COLO829 (cell line): ENCODE measurements at places on chromosomes 2 and 18.

- no peak for DNase-seq
Observed at GRCh38 chr2:117674172-117674571, 140.3 kb upstream of the DDX18 start.

DNA sequence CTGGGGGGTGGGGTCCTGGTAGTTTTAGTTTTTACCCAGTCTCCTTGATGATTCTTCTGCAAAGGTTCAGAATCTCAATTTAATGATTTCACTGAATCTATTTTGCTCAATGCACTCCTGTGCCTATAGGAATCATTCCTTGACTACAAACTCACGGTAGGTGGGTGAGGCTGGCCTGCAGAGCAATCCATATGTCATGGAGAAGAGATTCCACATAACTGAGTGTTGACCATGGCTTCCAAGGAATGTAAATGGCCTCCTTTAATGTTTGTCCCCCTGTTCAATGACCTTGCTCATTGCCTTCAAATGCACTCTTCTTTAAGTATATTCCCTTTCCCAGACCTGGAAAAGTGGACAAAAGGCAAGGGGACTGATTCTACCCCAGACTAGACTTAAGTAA is 12.5 kb downstream of the FAP start:
- DNase-seq = no peak

- no peak for DNase-seq
Observed at GRCh38 chr18:44742718-44743311, 62.1 kb downstream of the SETBP1 start.

GRCh38 chr2:37612382-37612781 is 59.1 kb downstream of the CDC42EP3 start:
- DNase-seq = no peak

DNA sequence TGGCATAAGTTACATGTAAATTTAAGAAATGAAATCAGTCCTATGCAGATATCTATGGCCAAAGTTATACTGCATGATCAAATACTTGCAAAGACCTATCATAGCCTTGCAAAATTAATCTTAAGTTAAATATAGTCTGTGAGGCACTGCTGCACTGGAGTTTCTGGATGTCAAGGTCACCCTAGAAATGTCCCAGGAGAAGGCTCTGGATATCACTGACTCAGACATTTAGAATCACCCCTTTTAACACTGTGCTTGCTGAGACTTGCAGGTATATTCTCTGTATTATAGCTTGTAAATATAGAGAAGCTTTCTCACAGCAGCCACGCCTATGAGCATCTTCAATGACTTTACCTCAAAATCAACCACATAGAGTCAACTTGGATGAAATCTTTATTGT is 51.5 kb downstream of the ETAA1 start:
- no peak for DNase-seq

DNA sequence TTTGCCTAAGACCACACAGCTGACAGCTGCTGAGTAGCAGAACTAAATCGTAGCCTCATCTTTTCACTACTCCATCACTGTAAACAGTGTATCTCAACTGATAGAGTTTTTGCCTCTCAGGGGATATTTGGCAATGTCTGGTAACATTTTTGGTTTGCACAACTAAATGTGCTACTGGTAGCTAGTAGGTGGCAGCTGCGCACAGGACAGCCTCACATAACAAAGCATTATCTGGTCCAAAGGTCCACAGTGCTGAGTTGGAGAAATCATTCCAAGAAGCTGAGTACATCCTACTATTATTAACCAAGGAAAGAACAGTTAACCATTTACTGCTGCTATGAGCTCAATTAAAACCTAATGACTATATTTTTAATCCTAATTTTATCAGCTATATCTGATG is 6.1 kb upstream of the CCDC102B start:
- no peak for DNase-seq

- no peak for DNase-seq
Observed at GRCh38 chr2:20766798-20767644, 55.9 kb downstream of the LDAH start.

GRCh38 chr18:6950641-6951040 is 167.0 kb downstream of the LAMA1 start:
- DNase-seq = no peak

DNA sequence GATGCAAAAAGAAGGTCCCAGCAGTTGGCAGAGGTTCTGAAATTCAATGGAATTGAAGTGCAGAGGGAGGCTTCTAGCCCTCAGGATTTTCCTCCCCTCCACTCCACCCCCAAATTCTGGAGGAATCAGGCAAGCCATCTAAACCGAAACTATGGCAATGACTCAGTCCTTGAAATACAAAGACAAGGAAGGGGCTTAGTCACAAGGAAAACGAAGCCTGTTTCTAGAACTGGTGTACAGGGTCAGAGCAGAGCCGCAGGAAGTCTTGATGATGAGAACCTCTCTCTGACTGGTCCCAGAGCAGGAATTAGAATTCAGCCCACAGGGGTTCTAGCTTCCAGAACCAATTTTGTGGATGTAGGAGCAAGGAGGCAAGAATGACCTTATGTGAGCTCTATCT is 111.7 kb upstream of the SCN1A start:
- no peak for DNase-seq

DNA sequence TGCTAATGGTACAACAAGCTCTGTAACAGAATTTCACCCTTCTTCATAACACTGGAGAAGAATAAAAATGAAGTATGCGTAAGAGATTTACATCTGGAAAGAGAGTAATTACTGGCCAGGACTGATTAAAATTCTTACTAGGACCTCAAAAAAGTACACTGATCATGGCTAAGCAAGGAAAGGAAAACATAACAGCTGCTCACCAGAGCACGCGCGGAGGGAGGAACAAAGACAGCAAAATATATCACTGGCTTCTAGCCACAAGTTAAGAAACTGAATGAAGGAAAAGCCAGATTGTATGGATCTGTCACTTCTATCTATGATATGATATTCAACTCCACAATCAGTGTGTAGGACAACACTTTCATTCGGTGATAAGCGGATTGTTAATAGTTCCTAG is 15.6 kb upstream of the CYTIP start:
- DNase-seq = no peak

DNA sequence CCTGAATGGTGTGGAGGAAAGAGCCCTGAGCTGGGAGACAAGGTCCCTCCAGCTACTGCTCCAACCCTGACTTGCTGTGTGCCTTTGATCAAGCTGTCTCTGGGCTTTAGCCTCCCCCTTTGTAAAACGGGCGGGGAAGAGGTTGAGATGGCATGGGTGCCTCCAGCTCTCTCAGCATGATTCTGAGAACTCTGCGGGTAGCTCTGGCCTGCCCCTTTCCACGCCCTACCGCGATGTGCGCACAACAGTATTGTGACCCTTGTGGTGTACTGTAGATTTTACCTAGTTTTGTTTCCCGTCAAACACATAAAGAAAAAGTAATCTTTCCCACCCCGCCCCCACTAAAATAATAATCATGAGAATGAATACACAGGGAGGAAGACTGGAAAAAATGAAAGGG is 5.3 kb downstream of the CD8A start:
- DNase-seq = no peak

- DNase-seq = no peak
Observed at GRCh38 chr18:73462092-73462491, 594.3 kb upstream of the NETO1 start.

- DNase-seq = no peak
Observed at GRCh38 chr2:119546447-119546767, 2.2 kb downstream of the CFAP221 start.

- no peak for DNase-seq
Observed at GRCh38 chr2:24337890-24338289, 22.4 kb downstream of the ITSN2 start.

- DNase-seq = no peak
Observed at GRCh38 chr18:25825056-25825455, 265.4 kb downstream of the SS18 start.

DNA sequence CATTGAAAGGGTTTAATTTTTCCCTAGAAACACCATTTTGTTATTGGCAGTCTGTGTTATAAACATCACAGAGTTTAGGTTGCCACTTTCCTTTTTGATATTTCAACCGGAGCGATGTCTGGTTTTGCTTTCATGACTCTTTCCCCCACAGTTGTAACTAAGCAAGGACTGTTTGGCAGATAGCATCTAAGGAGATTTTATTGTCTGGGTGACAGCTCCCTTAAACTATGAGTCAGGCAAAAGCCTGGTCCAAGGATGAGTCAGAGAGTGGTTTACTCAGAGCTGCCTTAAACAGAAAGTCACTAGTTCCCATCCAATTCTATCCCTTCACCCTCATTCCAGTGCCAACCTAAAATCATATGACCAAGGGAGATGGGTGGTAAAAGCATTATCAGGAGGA is 341.6 kb upstream of the VWC2L start:
- peak; percentile 74 for DNase-seq

DNA sequence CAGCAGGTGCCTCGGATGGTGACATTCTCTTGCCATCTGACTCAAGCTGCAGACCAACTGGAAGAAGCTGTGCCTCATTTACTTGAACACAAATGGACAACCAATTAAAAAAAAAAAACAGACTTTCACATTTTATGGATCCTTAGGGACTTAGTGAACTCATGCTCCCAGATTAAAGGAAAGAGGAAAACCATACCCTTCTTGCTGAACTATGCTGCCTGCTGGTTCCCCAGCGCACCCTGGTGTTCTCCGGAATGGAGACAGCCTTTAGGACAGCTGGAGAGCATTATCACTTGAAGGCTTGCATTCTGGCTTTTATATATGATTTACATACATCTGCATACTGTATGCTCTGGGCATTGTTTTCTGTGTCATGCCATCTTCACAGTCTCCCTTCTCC is 370.7 kb downstream of the SLC4A3 start:
- DNase-seq = peak; percentile 51

GRCh38 chr18:73987247-73987980 is 160.2 kb downstream of the FBXO15 start:
- DNase-seq = no peak

DNA sequence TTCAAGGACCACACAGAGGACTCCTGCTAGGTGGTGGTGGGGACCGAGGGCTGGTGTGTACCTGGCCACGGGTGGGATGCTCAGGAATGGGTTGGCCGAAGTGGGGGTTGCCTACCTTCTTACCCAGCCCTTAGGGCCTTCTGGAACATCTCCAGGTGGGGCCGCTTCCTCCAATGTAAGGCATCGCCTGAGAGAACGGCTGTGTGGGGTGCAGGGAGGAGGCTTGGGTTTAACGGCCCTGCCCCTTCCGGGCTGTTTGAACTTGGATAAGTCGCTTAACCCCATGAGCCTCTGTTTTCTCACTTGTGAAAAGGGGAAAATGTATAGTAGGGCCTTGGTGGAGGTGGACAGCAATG is 35.0 kb downstream of the EMILIN2 start:
- no peak for DNase-seq

- no peak for DNase-seq
Observed at GRCh38 chr2:51120754-51121280, 88.9 kb upstream of the NRXN1 start.

DNA sequence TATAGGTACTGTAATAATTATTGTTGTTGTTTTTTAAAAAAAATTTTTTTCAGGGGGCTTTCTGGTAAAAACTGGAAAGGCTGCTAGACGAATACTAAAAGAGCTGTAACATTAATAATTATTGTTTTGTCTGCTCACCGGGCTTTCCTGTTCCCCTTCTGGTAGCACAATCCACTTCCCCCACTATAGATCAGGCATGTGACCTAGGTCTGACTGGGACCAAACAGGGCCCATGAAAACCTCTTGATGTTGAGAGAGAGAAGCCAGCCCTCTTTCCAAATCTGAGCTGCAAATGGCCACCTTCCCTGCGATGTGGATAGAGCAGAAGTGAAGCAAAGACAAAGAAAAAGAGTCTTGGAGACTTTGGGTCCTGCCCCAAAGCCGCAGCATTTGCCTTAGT is 23.4 kb downstream of the SH2D6 start:
- no peak for DNase-seq

DNA sequence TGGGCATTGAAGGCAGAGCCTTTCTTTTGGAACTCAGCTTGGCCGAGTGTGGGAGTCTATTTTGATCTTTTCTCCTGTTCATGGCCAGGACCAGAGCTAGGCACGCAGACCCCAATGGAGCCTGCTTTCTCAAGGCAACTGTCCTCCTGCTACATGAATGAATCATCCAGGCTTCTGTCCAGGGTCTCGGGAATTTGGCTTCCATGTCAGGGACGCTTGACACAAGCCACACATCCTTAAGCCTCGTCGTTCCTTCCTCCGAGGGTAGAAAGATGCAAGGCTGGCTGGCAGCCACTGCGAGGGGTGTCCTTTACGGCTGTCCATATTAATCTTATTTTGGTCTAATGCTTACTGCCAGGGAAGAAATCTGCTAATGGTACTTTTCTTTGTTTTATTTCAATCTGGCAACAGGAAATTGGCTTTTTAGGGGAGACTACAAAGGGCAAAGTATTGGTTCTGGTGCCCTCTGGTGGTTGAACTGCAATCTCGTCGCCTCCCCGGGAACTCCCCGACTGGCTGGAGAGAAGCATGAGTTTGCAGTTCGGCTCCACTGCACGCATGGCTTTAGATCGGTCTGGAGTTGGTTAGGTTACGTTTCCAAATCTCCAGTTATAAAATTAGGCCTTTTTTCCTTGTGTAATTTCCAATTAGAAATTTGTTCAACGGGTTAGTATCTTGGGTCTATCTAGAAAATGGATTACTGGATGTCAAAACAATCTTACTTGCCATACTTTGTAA is 135.2 kb downstream of the ALPK2 start:
- peak; percentile 71 for DNase-seq

GRCh38 chr2:138948070-138948539 is 167.9 kb upstream of the NXPH2 start:
- peak; percentile 48 for DNase-seq

- no peak for DNase-seq
Observed at GRCh38 chr2:134183679-134184078, 70.2 kb upstream of the MGAT5 start.

DNA sequence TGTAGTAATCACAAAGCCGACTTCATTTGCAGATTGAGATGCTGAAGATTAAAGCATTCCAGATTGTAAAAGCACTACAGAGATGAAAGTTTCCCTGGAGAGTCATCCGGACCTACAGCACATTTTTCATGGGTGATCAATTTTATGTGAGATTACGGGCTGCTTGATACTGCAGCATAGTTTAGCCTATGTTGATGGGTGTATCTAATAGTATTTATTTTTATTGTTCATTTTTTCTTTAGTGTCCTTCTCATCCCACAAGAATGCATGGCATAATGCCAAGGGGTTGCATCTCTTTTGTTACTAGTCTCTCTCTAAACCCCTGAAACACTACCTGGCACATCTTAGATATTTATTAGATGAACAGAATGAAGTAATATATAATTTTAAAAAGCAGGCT is 240.4 kb downstream of the MBD2 start:
- no peak for DNase-seq

- DNase-seq = no peak
Observed at GRCh38 chr2:190599073-190599472, 49.8 kb upstream of the NAB1 start.

GRCh38 chr18:78813936-78814710 is 165.5 kb upstream of the SALL3 start:
- no peak for DNase-seq

GRCh38 chr2:233244818-233245217 is 6.7 kb upstream of the ATG16L1 start:
- DNase-seq = no peak

GRCh38 chr2:23803264-23803964 is 123.5 kb downstream of the ATAD2B start:
- no peak for DNase-seq

- DNase-seq = no peak
Observed at GRCh38 chr2:317501-318424, 29.9 kb upstream of the ALKAL2 start.

- DNase-seq = no peak
Observed at GRCh38 chr2:176768185-176768584, 444.4 kb upstream of the HNRNPA3 start.
